ENCODE measurements at places on chromosomes 7 and 10. TPM values are rescaled to one million over a fixed set of nuclear protein-coding genes. Genes with fewer than 3 reads are reported as not detected.

The PDE6C gene
- total RNA-seq, result not detected

The HMX3 gene
- not detected for total RNA-seq

The UTF1 gene
- not detected for total RNA-seq

The NPTX2 gene
- 5.3 TPM for total RNA-seq

The FAM241B gene
- 1.6 TPM for total RNA-seq

The C7orf33 gene
- not detected for total RNA-seq
